Stimulated activated CD4-positive, alpha-beta T cell treated with anti-CD3 and anti-CD28 coated beads, Interleukin-4, amount 100 ng/mL, for 24 hours (primary cell): ENCODE measurements at places on chromosomes 2 and 18.

DNA sequence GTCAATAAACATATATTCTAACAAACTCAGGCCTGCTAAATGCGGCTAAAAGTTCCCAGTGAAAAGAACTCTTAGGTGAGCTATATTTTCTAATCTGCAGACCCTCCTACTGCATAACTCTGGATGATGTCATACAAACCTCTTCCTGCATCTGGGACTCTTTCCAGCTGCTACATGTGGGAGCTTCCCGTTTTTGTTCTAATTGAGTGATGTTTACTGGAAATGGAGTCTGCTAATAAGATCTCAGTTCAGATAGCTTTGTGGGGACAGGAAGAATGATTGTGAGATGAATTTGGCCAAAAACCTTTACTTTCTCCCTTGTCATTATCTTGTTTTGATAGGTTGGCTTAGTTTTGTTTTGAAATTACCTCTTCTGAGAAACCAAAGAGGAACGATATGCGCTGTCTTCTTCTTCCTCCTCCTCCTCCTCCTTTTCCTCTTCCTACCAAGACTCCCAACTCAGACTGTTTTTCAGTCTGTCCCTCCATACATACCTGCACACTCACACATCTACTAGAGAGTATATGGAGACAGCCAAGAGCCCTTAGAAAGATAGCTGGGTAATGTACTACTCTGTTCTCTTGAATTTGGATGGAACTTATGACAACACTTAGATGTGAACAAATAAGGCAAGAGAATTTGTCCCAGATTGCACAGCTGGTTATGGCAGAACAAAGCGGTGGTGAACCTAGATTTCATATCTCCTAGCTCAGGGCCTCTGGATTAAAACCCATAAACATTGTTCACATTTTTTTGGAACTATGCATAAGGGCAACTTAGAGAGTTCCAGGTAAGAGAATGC is 39.8 kb upstream of the AAK1 start:
- DNase-seq: no peak

- no peak for DNase-seq
Measured at GRCh38 chr18:40222776-40223175, 1732.3 kb upstream of the PIK3C3 start.

DNA sequence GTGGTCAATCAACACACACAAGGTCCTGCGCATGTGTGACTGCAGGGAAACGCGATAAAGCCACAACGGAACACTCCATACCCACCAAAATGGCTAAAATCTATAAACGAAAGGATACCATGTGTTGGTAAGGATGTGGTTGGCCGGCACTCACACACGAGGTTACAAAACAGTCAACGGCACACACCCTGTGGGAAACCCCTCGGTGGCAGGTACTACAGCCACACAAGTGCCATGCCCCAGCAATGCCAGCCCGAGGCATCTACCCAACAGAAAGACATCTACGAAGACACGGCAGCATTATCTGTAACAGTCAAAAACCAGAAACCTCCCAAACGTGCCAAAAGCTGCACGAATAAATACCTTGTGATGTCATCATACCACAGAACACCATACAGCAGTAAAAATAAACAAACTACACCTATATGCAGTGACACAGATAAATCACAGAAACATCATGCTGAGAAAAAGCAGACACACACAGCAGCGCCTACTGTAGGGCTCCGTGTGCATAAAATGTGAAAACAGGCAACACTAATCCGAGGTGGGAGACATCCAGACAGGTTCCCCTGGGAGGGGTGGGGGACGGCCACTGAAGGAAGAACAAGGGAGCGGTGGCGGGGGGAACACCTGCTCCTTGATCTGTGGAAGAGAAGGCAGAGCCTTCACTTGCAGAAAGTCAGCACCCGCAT is 36.7 kb downstream of the HDAC4 start:
- DNase-seq: no peak

- no peak for DNase-seq
Measured at GRCh38 chr18:75054046-75054445, 154.9 kb downstream of the PTGR3 start.

GRCh38 chr2:122514451-122514996 is 759.1 kb downstream of the TSN start:
- no peak for DNase-seq

DNA sequence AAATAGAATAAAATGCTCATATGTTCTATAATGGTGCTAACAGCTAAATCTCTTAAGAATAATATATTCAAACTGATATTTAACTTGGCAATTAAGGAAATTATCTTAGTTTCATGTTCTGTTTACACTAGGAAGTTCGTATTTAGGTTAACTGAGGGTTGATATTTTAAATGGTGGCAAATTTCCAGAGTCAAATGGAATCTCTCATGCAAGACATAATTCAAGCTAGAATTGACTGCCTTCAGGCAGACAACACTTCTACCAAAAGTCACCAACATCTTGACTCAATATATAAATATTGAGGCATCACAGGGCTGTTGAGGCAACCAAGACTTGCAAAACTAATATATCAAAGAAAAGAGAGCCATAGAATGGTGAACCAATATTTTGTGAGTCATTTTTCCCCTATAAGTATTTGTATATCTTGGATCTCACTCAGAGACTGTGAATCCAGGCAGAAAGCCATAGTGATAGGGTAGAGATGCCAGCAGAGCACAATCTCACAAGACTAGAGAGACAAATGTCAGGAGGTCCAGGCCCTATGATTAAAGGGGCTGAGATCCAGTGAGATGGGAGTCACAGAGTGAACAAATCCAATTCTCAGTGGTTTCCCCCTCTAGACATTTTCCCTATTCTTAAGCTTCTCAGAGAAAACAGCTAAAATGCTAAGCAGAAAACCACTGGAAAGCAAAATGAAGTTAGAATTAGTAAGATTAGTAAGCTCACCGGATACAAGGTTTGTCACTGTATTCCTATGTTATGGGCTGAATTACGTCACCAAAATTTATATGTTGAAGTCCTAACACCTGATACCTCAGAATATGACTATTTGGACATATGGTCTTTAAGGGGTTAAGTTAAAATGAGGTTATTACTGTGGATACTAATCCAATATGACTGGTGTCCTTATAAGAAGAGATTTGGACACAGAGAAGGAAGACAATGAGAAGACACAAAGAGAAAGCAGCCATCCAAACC is 358.2 kb upstream of the UBE2E3 start:
- DNase-seq: no peak

DNA sequence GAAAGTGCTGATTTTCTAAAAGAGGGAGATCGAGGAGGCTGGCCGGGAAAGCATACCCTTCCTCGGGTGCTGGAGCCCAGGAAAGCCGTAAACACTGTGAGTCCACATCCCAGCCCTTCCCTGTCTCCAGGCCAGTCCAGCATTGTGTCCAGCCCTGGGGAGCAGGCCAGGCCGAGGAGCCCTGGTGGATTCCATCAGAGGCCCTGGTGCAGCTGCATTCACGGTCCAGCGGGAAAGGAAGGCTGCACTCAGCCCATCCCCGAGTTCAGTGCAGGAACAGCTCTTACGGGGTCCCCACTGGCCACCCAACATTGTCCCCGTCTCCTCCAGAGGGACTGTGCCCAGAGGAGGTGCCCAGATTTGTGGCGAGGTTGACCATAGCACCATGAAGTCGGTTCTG is 218.6 kb downstream of the KLHL29 start:
- no peak for DNase-seq

DNA sequence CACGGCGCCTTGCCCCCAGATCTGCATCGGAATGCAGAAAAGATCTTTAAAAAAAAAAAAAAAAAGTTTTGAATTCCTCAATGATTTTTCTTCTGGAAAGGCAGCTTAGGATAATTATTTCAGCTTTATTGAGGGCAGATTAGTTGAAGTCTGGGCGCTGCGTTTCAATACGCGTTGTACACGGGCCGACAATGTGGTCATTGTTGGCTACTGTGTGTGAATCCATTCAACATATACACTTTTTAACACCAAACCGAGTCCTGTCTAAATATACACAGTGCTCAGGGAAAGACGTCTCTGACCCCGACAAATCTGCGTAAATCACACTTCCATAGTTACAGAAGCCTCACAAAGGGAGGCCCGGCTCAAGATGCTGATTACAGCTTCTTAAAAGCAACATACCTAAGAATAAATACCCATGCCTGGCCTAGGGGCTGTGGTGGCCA is 1.4 kb upstream of the SIX3 start:
- no peak for DNase-seq

GRCh38 chr2:202815548-202816360 is 55.8 kb downstream of the ICA1L start:
- no peak for DNase-seq

- DNase-seq: no peak
Measured at GRCh38 chr2:55175254-55176093, 56.6 kb downstream of the CLHC1 start.

GRCh38 chr18:65990944-65991708 is 240.3 kb downstream of the CDH7 start:
- DNase-seq: no peak

- DNase-seq: no peak
Measured at GRCh38 chr2:154556146-154556545, 142.3 kb upstream of the KCNJ3 start.

DNA sequence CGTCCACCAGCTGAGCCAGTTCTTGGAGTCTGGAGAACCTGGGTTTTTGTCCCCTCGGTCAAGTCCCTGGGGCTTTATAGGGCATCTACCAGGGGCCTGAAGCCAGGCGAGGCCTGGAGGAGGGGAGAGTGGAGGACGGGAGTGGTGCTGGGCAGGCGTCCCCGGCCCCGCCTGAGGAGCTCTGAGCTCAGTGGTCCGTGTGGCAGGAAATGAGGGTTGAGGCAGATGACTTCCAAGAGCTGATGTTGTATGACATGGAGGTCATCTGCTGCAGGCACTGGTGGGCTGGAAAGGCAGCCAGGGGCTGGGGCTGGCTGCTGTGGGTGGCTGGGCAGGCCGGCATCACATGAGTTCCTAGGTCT is 118.5 kb upstream of the HS6ST1 start:
- DNase-seq: no peak

GRCh38 chr2:19894134-19894792 is 7.5 kb downstream of the TTC32 start:
- DNase-seq: no peak

DNA sequence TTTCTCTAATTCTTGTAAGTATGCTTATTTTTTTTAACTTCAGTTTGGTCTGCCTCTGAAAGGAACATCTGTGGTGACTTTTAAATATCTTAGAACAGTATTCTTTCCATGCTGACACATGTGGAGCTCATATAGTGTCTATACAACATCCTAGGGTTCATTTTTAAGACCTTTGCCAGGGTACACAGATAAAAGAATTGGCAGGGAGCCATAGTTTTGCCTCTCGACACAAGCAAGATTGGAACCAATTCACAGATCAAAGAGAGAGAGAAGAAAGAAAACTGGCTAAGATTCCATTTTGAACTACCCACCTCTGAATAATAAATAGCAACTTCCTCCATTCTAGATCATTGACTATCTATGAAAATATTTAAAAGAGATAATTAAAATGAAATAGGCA is 142.7 kb upstream of the ST6GAL2 start:
- DNase-seq: no peak

GRCh38 chr2:145108959-145109710 is 589.2 kb upstream of the ZEB2 start:
- DNase-seq: no peak

- DNase-seq: no peak
Measured at GRCh38 chr2:157743051-157743450, 114.4 kb upstream of the ACVR1C start.

GRCh38 chr2:44271296-44271695 is 4.0 kb upstream of the SLC3A1 start:
- no peak for DNase-seq

DNA sequence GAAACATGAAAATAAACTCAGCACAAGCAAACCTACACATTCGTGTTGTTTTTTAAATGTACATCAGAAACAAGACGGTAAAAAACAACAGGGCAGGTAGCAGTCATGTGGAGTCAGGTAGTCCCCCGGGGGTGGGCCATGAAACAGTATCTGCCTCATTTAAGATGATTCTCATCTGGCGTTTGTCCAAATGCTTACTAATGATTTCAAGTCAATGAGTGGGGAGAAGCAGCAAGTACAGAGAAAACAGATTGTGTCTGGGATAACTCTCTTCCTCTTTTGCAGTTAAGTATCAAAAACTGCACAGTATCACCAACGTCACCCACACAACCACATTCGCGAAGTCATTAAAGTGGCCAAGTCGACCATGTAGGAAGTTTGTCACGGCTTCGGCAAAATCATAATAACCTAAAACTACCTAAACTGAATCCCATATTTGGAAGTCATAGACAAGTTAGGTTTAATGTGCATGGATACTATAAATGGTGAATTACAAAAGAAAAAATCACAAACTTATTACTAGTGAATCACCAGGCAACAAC is 1.3 kb downstream of the LAPTM4A start:
- DNase-seq: peak; percentile 42

- DNase-seq: no peak
Measured at GRCh38 chr2:10533811-10534321, 85.7 kb upstream of the ODC1 start.

DNA sequence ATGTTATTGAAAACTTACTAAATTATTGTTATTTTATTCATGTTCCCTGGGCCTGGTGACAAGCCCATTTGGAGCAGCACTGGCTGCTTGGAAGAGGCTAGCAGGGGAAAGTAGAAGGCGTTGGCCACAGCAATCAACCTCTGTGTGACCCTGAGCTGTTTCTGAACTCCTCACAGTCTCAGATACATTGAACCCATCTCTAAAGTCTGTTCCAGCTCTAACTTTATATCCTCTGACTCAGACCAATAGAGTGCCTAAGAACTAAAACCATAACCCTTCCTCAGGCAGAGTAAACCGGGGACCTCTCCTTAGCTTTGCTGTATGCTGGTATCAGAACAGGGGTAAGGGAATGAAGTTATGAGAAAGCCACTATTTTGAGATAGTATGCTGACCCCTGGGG is 96.4 kb upstream of the NOL4 start:
- no peak for DNase-seq

GRCh38 chr2:137963535-137964065 is 673 bp upstream of the HNMT start:
- DNase-seq: no peak

- DNase-seq: no peak
Measured at GRCh38 chr2:74099835-74100234, 47.9 kb downstream of the BOLA3 start.

DNA sequence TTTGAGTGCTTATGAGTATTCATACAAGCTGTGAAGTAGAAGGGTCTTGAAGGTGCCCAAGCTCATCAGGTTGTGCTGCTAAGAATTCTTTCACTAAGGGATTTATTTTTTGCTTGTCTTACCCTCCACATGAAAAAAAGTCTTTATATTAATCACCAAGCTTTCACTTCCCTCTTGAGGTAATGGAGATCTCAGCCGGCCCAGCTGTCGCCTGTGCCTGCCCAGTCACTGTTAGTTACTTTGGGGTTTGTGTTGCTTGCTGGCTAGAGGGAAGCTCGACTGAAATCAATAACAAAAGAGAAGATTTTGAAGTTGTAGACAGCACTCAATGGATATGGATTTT is 21.9 kb downstream of the MC2R start:
- no peak for DNase-seq

- no peak for DNase-seq
Measured at GRCh38 chr2:179340678-179341077, 76.0 kb upstream of the SESTD1 start.
